WTC11 (cell line): ENCODE measurements at places on chromosomes 2 and 18.

DNA sequence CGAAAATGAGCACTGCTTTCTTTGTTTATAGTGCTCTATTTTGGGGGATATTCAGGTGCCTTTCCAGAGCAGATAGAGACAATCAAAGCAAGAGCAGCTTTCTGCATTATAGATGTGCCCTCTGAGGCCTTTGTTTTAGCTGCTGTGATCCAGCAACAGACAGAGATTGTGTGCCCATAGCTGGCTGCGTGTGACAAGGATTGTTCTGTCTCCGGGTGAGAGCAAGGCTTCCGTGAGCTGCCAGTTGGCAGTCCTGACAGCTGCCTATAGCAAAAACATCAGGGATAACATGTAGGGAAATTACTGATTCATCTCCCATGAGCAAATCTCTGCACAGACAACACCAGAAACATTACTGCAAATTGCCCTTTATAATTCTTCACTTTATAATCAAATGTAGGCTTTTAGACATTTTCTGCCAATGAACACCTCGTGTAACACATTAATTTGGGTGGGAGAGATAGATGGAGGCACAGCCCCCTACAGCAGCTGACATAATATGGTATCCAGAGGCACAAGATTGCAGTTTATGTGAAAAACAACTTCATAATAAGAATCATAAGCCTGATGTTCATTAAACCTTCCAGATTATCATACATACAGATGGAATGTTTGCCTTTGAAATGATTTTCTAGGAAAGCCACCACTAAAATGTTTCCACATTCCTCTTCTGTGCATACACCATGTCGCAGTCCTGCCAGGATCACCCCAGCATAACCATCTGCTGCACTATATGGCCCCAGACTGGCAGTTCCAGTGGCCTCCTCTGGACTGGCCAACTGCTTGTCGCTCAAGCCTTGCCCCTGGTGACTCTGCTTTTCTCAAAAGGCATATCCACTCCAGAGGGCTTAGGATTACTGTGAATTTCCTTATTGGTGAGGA, 131.2 kb downstream of the TRIB2 start:
- no peak for DNase-seq

- no peak for DNase-seq
Measured at GRCh38 chr2:6896930-6897759, 19.6 kb downstream of the RSAD2 start.

GRCh38 chr2:207149249-207150213, 16.2 kb downstream of the KLF7 start:
- DNase-seq = no peak

DNA sequence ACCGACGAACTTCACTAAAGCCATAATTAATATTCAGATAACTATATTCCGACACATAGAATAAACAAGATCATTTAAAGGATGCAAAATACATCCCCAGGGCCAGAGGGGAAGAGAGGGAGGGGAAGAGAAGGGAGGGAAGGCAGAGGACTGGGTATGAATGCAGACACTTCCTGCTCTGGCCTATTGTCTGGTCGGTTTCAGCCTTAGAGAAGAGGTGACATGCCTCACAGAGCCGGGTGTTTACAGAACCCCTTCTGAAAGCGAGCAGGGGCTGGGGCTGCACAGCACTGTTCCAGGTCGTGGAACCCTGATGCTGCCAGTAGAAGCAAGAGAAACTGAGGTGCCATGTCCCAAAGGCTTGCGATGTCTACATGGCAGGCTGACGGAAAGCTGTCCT, 31.0 kb downstream of the CELF4 start:
- DNase-seq = no peak

- no peak for DNase-seq
Measured at GRCh38 chr18:69865776-69866175, 81.9 kb downstream of the CD226 start.

DNA sequence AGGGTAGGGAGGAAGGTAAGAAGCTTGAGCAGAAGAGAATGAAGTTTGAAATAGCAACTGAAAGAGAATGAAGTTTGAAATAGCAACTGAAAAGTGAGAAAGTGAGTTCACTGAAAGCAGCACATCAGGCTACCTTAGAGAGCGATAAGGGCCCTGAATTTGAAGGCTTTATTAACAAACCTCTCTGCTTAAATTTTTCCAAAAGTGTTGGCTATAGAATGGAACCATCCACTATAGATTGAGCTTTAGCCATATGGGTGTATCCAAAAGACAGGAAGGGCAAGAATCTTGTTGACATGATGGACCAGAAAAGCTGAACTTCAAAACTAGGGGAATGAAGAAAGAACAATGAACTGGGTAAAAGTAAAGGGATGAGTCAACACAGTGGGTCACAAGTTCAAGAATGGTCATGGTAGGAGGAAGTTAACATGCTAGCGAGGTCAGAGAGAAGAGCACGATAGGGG, 122.5 kb downstream of the ASXL3 start:
- DNase-seq = no peak

GRCh38 chr2:216210701-216211540, 101.8 kb downstream of the XRCC5 start:
- no peak for DNase-seq

GRCh38 chr2:219460424-219460926, 25.8 kb downstream of the SPEG start:
- peak; percentile 69 for DNase-seq

DNA sequence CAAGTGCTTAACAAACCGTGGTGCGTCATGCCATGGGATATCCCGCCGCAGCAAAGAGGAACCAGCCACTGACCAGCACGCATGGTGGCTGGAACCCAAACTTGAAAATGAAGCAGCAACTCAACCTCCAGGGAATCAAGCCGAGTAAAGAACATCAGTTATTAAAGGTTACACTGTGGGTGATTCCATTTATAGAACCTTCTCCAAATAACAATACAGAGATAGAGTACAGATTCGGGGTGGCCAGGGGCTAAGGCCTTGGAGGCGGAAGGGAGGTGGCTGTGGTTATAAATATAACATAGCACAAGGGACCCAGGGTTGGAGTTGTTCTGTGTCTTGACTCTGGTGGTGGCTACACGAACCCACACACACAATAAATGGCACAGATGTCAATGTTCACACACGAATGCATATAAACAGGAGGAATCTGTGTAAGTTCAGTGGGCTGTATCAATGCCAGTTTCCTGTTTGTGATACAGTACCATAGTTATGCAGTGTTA, 123.1 kb downstream of the EIPR1 start:
- no peak for DNase-seq

DNA sequence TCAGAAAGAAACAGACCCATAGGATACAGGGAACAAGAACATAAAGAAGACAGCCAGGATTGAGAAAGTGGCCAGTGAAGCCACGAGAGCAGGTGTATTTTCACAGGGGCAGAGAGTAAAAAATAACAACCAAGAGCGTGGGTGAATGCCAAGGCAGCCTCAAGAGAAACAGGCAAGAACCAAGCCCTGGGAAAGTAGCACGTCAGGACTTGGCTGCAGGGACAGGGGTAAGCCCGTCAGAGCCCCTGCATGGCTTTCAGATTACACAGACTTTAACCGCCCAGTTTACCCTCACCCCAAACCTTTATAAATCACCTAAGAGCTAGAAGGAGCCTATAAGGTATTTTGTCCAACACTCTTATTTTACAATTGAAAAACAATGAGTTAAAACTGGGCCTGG, 43.7 kb downstream of the ARL4C start:
- no peak for DNase-seq

GRCh38 chr2:141900826-141901225, 230.0 kb downstream of the LRP1B start:
- no peak for DNase-seq

DNA sequence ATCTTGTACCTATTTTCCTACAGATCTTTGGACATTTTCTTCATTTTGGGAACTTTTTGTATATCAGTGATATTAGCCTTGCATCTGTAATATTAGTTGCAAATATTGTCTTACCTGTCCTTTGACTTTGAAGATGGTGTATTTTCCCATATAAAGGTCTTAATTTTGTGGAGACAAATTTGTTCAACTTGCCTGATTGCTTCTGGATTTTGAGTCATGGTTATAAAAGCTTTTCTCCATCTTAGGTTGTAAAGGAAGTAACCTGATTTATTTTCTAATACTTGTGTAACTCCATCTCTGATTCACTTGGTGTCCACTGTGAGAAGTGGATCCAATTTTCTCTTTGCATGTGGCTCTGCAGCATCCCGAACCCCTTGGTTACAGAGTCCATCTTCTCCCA, 97.7 kb upstream of the OTOS start:
- DNase-seq = no peak

DNA sequence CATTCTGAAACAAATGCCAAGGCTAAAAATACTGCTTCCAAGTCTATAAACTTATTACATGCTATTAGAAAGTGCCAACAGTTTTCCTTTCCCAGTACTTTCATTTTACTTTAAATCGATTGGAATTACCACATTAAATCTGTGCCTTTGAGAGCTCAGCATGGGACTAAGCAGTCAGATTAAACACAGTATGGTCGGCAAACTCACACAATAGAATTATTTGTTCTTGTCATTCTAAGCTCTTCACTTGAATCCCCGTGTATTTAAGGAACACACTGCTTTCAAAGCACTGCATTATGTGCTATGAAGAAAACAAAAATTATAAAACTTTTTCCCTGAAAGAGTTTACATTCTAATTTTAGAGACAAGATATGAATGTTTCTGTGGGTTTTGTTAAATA, 444.4 kb upstream of the SLC39A10 start:
- no peak for DNase-seq

GRCh38 chr2:191204433-191204832, 40.8 kb upstream of the MYO1B start:
- no peak for DNase-seq

DNA sequence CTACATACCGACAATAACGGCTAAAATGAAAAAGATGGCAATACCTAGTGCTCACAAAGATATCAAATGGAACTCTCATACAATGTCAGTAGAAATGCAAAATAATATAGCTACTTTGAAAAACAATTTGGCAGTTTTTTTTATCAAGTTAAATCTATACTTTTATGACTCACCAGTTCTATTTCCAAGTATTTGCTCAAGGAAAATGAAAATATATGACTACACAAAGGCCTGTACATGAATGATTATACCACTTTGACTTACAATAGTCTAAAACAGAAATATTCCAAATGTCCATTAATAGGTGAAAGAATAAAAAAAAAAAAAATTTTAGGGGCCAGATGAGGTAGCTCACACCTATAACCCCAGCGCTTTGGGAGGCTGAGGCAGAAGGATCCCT, 219.8 kb downstream of the ZRANB3 start:
- no peak for DNase-seq

- DNase-seq = no peak
Measured at GRCh38 chr2:71637168-71637567, 183.8 kb downstream of the DYSF start.

DNA sequence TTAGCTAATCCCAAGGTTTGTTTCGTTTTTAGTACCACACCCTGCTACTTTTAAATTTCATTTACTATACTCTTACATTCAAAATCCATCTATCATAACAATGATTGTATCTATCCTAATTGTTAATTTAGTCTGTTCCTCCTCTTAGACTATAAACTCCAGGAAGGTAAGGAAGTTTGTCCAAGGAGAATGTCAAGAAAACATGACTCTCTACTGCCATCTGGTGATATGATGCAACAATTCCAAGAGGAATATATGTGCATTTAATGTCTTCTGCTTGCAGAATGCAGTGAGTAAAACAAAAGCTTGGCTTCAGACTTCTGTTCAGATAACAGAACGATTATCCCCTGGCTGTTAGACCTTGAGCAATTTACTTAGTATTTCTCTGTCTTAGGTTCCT, 1267.1 kb downstream of the LRP1B start:
- no peak for DNase-seq

DNA sequence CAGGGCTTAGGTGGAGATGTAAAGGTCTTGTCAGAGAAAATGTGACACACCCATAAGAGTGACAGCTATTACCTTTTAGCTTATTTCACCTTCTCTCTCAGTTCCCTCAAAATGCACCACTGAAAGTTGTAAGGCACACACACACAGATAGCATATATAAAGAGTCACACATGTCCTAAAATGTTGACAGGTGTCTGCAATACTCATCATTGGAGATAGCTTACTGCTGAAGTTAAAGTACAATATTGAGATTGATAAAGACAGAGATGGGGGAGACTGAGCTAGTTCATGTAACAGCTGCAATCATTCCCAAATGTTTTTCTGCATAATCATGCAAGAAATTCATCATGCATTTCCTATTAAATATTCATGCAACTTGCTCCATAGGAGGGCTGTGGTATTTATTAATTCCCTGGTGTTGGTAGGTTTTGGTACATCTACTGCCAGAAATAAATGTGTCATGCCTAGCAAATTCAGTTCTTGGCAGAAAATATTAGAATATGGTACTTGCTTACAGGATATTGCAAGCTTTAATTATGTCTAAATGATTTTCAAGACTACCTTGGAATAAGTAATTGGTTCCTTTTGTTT, 118.8 kb upstream of the RBMS1 start:
- DNase-seq = no peak

DNA sequence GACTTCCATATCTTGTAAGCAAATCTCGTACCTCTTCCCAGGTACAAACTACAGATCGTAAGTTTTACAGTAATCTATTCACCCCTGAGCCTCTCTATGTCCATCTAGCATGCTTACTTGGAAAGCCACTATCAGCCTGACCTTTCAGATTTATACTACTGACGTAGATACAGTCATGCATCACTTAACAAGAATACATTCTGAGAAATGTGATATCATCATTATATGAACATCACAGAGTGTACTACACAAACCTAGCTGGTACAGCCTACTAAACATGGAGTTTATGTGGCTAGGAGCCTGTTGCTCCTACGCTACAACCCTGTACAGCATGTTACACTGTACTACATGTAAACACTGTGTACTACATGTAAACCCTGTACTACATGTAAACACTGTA, 293.2 kb upstream of the ZNF804A start:
- no peak for DNase-seq

GRCh38 chr2:218896501-218897393, 16.1 kb downstream of the WNT10A start:
- DNase-seq = no peak

- DNase-seq = no peak
Measured at GRCh38 chr2:149601141-149601796, 13.7 kb upstream of the MMADHC start.

DNA sequence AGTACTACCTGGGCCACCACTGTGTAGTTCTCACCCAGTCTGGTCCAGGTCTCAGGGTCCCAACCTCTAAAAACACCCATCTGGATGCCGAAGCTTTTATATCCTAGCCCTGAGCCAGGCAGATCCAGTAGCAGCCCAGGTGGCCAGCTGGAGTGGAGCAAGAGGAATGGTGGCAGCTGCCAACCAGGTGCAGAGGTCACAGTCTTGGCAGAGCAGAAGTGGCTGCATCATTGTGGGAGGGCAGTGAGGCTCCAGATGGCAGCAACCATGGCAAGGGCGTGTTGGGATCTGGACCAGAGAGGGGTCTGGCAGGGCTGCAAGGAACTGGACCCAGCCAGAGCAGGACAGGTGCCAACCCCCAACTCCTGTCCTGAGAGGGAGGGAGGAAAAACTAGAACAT, 72.2 kb upstream of the AGAP1 start:
- DNase-seq = no peak

GRCh38 chr2:143246815-143247744, 117.9 kb downstream of the ARHGAP15 start:
- DNase-seq = no peak
